Sigmoid colon (tissue), 7 donors: ENCODE measurements at places on chromosomes 4 and X. TPM values are rescaled to one million over a fixed set of nuclear protein-coding genes. Genes with fewer than 3 reads are reported as not detected.

- peak; percentile 71 for DNase-seq
Observed at GRCh38 chr4:1247864-1248244, 1.1 kb downstream of the CTBP1 start.

GRCh38 chr4:675980-676870, 1.9 kb downstream of the MYL5 start:
- no peak for DNase-seq

GRCh38 chr4:140044337-140044902, 109.6 kb downstream of the MAML3 start:
- no peak for DNase-seq

DNA sequence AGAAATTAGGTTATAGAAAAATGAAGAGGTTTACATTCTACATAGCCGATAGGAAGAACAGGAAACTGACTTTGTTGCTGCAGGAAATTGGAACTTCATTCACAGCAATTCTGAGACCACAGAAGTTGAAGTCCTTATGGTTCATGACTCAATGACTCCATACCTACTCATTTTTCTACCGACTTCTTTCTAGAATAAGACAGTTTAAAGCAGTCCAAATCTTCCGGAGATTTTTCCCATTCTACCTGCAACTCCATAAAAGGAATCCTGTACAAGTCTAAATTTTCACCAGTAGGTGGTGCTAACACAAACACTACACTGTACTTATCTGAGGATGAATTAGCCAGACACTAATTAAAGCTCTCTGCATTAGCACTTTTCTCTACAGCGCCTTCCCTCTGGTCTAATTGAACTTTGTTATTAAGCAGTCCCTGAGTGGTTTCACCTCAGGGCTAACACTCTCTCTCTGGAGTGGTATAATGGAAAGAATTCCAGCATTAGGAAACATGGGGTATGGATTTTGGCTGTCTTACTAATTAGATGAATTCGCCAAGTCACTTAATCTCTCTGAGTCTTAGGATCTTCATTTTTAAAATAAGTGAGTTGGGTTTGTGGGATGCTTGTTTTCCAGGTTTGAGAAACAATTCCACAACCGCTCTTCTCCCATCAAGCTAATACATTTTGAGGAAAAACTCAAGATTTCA, 167.9 kb downstream of the SMIM20 start:
- no peak for DNase-seq

DNA sequence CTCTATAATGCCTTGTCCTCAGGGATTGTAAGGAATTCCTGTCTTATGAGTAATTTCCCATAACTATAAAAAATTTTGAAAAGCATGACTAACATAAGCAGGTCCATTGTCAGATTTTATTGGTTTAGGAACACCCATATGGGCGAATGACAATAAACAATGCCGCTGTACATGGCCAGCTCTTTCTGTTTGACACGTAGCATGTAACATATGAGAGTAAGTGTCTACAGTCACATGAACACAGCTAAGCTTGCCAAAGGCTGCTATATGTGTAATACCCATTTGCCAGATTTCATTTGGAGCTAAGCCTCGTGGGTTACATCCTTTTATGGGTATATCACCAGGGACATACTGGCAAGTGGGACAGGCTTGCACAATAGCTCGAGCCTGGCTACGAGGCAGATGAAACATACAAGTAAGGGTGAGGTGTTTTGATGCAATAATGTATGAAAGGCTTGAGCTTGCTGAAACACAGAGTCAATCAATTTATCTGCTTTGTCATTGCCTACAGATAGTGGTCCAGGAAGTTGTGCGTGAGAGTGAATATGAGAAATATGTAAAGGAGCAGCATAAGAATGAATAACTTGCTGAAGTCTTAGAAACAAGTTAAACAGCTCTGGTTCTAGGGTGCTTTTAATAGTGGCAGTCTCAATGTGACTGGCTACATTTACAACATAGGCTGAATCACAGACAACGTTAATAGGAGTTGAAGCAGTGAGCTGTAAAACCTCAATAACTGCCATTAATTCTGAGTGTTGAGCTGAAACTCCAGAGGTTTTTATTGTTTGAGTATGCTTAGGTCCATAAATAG, 67.4 kb upstream of the UGT2B10 start:
- DNase-seq = no peak

HAND2 gene
- 183 TPM for total RNA-seq

DNA sequence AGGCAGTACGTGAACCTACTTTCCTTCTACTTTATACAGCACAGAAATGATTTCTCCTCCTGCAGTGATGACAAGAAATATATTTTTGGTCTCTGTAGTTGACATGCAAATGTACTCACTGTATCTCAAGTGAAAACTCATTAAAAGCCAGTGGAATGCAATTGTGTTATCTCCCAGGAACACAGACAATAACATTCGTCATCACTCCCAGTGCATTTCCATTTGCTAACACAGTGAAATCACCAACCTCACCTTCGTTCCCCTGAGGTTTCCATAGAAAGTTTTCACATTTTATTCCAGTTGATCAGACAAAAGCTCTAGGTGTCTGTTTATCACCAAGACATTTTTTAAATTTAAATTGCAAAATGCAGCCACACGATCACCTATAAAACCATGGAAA, 2.5 kb upstream of the SPANXD start:
- DNase-seq = no peak

DNA sequence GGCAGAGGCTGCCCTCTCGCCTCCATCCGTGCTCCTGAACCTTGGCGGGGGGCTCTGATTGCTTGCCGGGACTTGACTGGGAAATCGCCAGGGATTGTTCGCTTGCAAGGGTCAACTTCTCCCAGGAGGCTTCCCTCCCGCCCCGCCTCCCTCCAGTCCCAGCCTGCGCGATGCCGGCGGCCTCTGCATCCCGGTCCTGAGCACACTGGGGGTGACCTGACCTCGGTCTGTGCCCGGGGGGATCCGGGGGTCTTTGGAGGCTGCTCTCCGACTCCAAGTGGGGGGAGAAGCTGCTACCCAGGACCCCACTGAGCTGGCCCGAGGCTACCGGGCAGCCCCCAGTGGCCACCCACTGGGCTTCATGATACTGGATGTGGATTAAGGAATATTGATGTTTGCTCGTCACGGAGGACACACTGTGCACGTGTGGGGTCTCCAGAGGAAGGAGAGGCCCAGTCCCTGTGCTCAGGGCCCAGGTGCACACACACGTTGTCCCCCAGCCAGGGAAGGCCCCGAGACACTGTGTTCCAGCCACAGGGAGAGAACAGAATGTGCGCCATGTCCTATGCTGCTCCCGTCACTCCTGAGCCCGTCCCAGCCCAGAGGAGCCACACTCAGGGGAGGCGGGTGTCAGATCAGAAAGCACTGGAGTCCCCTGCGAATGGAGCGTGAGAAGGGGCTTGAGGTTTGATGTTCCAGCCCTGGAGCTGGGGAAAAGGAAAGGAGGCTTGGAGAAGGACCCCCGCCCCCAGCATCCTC, 55.9 kb upstream of the NKX1-1 start:
- no peak for DNase-seq

MAOB gene
- total RNA-seq = 29.0 TPM

GRCh38 chr4:52037689-52038102, 403 bp downstream of the SGCB start:
- DNase-seq = peak; percentile 67

GRCh38 chr4:169220447-169220846, 50.3 kb downstream of the SH3RF1 start:
- DNase-seq = no peak

TBX22 gene
- total RNA-seq = not detected

DNA sequence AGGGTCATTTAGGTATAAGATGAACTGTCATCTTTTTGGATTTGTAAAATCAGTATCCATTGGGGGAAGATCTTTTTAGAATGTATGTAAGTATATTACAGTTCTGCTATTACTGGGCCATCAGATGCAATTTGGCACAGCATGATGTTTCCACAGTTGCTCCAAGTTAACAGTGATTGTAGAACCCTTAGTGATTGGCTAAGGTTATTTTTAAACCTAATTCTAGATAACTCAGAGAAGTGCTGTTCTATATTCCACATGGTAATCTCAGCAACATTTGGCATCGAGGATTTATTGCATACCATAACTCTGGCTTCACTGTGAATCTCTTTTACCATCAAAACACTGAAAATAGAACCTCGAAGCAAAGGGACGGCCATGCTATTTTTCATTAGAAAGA, 215.7 kb upstream of the HAND2 start:
- no peak for DNase-seq

GRCh38 chr4:53917729-53918128, 146.7 kb downstream of the CHIC2 start:
- no peak for DNase-seq

DNA sequence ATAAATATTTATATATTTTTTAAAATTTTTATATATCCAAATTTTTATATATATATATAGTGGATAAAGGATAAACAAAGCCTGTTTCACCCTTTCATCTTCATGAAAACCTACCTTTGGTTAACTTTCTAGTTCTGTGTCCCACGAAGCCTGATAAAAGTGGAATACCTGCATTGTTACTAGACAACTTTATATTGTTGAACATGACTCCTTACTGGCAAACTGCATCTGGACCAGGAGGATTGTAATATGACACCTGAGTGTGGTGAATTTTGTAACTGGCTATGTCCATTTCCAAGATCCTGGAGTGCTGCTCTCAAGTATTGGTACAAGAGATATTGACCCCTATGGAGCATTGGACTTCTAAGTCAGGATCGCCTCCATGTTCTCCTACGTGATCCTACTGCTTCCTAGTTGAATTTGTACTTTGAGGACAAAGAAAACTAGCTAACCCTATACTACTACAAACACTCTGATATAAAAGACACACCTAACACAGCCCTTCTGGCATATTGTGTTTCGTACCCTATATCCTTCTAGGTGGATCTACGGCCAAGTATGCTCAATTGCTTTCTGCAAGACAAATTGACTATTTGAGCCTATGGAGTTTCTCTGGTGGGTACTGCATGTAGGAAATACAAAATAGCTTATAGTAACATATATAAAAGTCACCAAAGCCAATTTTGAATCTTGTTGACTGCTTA, 61.3 kb upstream of the PRRG1 start:
- DNase-seq = no peak

NEUROG2 gene
- total RNA-seq = not detected

DNA sequence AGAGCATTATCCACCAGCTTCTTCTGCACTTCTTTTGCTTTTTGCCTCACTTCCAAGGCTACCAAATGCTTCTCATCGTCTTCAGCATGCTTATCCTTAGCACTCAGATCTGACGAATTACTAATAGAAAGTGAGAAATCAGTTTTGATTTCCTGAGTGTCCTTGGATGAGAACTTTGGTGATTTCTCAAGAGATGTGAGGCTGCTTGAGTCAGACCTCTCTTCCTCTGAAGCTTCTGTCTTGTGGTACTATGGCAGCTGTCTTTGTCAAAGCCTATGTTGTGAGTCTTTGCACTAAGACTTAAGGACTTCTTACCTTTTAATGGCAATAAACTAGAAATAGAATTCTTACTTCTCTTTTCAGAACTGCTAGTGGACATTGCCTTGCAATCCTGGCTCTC, 169.9 kb downstream of the CPE start:
- DNase-seq = no peak

GRCh38 chrX:53312946-53313727, 31.8 kb upstream of the IQSEC2 start:
- DNase-seq = peak; percentile 81

NR3C2 gene
- total RNA-seq = 15.8 TPM

- DNase-seq = no peak
Observed at GRCh38 chr4:1756079-1756478, 34.8 kb downstream of the TACC3 start.

DNA sequence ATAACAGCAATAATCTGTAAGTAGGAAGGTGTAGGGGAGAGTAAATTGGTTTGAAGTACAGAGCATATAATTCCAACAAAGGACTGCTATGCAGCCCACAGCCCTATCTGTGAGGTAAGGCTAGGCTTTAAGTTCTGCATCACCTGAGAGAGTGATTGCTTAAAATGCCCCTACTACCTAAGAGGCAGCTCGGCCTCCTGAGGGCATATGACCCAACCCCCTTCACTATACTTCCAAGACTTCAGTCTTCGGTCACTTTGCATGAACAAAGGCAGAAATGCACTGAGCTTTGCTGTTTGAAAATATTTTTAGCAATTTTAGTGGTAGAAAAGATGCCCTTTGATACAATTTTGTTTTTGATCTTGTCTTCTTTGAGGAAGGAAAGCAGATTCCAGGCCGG, 4.9 kb upstream of the DDX3X start:
- no peak for DNase-seq

GRID2 gene
- 1.9 TPM for total RNA-seq

KIT gene
- 31.0 TPM for total RNA-seq

AMBN gene
- not detected for total RNA-seq

GRCh38 chr4:36332023-36332781, 50.8 kb downstream of the DTHD1 start:
- no peak for DNase-seq

DNA sequence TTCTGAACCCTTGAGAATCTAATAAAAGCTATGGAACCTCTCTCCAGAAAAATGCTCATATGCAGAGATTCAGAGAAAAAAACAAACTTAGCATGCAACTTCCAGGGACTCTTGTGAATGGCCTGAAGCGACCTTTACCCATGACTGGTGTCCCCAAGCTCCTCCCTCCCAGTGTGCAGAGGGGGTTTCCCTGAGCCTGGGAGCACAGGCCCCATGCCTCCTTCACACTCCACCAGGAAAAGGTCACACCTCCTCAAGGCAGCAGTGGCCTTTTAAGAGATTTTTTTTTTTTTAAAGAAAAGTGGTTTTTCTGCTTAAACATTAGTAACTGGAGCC, 13.3 kb upstream of the UBA6 start:
- DNase-seq = no peak

- no peak for DNase-seq
Observed at GRCh38 chr4:17664755-17665154, 50.3 kb downstream of the MED28 start.

GRCh38 chr4:34850421-34850820, 1393.9 kb downstream of the ARAP2 start:
- DNase-seq = no peak

DNA sequence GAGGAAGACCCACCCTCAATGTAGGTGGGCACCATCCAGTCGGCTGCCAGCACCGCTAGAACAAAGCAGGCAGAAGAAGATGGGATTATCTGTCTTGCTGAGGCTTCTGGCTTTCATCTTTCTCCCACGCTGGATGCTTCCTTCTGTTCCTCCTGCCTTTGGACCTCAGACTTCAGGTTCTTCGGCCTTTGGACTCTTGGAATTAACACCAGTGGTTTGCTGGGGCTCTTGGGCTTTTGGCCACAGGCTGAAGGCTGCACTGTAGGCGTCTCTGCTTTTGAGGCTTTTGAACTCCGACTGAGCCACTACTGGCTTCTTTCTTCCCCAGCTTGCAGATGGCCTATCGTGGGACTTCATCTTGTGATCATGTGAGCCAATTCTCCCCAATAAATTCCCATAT, 55.1 kb downstream of the PDLIM5 start:
- no peak for DNase-seq

- no peak for DNase-seq
Observed at GRCh38 chr4:129087516-129087915, 5.8 kb downstream of the SCLT1 start.

IL13RA1 gene
- total RNA-seq = 42.1 TPM

- DNase-seq = no peak
Observed at GRCh38 chr4:32196950-32197688, 1477.0 kb downstream of the PCDH7 start.

GRIPAP1 gene
- 26.0 TPM for total RNA-seq

GRCh38 chrX:108224727-108225621, 133.4 kb downstream of the ATG4A start:
- no peak for DNase-seq
